GM12891 (cell line): ENCODE measurements at places on chromosomes 7 and 10.

- no peak for DNase-seq
Observed at GRCh38 chr7:7793249-7793648, 74.8 kb upstream of the RPA3 start.

DNA sequence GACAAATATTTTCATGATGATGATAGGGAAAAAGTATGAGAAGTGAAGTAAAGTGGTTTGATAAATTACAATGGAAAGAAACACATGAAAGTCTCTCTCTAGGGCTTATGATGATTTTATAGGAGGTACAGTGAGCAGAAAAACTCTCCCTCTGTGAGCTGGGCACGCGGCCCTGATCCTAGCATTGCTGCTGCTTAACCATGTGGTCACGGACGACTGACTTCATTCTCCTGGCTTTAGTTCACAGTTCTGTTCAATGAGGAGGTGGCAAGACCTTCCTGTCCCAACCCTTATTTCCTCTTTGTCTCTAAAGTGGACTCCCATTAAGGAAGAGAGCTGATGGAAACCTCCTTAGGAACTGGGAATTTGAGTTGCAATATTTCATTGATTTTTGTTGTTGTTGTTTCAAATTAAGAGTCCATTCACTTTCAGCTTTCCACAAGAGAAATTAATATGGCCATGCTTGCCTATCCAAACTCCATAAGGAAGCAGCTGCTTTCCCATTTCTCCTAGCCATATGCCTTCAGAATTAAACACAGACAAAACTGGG, 8.2 kb upstream of the PON3 start:
- DNase-seq, result no peak

DNA sequence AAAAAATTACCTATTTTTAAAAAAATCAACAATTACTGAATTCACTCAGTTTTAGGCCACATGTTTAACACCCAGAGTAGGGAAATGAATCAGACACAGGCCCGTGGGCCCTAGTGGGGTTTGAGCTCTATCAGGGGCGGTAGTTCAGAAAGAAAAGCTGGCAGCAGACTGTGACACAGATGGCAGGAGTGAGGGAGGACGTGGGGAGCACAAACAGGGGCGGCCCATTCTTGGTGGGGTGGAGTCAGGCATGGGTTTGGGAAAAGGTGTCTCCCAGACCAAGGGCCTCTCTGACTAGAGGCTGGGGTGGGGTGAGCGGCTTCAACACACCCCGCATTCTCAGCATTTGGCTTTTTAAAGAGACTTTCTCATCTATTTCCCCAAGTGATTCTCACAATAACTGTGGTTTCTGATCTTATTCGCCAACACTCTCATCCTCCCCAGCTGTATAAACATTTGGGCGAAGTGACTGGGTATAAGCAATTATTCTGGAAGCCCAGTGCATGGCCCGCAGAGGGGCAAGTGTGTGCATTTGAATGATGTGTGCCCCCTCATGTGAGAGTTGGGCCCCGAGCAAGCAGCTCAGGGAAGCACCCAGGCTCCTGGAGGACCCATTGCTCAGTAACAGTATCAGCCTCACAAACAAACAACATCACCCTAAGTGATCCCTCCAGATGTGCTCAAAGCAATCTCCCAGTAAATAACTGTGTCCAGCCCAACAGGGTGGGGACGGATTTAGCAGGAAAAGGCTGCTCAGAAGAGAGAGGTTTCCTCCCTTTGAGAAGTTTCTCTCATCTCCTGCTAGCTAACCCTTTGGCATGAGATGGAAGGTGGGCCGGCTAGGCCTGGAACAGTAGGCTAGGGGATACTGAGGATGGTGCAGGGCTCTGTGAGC, 437.6 kb upstream of the ZMIZ1 start:
- no peak for DNase-seq

GRCh38 chr10:1149793-1150637, 93.8 kb downstream of the WDR37 start:
- no peak for DNase-seq

DNA sequence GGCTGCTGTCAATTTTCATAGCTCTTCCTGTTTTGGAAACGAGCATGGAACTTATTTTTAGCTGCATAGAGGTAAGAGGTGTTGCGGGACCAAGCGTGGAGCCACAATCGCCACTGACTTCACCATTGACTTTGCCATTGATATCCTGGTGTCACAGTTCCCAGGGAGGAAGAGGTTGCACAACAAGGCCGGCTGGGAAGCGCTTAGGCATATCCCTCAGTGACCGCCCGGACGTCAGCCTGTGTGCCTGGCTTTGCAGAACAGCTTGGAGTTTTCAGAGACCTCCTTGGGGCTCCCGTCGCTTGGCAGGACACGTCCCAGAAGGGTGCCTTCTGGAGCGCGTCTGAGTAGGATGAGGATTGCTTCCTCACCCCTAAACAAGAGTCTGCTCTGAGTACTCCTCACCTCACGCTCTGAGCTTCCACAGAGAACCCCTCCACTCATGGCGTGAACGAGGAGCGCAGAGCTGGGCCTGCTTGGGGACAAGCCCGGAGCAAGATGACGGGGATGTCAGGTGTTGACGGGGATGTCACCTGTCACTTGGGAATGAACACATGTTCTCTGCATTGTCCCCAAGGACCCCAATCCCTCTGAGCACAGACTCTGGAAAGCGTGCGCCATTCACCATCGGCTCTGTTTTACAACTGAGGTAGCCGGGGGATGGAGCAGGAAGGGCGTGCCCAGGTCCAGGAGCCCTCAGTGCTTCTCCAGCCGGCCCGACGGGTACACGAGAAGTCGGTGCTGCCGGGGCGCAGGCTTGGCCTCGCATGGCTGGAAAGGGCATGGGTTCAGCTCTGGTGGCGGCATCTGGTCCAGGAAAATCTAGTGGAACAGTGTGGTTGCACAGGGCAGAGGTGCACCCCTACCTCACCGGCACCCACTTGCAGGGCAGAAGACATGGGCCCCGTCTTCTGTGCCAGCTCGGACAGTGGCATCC, 192.3 kb upstream of the SHH start:
- DNase-seq, result no peak

DNA sequence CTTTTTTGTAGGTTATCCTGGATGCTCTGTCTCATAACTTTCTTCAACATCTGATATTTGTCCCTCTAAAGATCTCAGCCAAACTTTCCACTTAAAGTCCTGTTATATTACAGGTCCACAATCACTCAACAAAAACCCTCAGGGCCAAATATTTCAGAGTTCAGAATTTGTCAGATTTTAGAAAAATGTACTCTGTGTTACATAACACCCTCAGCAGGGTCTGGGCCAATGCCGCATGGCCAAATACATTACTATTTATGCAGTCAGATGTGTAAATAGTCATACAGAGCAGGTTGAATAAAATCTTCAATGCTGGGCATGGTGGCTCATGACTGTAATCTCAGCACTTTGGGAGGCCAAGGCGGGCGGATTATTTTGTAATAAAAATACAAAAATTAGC, 11.5 kb downstream of the RAB19 start:
- DNase-seq, result no peak

- DNase-seq, result no peak
Observed at GRCh38 chr10:95242581-95243317, 48.1 kb downstream of the PDLIM1 start.

GRCh38 chr7:149238051-149238450, 1.4 kb upstream of the ZNF212 start:
- no peak for DNase-seq

DNA sequence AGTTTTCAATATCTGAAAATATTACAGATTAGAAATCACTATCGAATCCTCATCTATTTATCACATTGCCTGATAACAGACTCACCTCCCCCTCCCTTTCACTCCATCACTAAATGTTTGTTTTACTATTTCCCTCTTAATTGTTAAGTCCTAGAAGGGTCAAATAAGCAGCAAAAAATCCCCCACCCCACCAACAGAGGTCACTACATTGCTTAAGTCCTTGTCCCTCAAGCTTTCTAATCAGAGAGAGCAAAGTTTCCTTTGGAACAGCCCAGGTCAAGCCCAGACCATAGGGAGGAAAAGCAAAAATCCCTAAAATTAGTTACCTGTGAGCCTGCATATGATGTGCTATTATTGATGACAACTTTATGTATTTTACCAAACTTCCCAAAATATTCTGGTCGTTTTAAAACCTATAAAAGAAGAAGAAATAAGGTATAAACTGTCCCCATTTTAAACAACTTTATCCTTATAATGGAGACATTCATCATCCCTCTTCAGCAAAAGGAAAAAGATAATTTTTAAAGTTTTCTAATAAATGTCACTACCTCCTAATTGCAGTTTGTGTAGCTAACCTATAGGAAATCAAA, 95.0 kb downstream of the CNOT4 start:
- DNase-seq, result no peak

GRCh38 chr10:6033954-6034353, 28.2 kb downstream of the IL2RA start:
- no peak for DNase-seq

DNA sequence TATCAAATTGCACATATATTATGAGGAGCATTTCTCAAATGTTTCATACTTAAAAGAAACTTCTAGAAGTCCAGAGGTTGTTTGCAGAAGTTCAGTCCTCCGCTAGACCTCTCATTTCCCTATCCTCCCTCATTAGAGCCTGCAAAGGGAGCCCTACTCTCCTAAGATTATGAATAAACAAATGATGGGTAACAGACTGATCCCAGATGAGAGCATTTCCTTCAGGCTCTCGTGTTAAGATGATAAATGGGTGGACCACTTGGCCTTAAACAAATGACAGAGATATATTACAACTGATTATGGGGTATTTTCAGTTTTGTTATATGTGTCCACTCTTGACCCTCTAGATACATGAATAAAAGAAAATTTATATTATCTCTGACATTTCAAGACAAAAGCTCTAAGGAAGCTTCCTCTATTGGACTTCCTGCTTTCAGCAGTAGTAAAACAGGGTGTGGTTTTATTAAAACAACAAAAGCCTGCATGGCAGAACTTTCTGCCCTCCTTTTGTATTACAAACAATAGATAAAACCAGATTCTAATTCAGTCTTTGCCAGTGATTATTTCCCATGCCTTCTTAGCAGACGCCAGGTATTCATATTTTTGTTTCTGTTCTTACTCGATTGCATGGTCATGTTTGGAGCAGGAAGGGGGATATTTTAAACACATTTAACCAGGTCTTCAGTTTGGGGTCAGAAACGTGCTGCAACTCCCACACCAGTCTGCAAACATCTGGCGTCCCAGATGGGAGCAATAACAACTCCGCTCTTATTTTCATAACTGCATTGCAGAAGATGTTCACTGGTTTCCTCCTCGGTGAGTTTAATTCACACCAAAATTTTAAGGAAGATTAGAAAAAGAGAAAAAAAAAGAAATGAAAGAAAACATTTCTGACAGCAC, 52.4 kb upstream of the FAM204A start:
- DNase-seq, result no peak

DNA sequence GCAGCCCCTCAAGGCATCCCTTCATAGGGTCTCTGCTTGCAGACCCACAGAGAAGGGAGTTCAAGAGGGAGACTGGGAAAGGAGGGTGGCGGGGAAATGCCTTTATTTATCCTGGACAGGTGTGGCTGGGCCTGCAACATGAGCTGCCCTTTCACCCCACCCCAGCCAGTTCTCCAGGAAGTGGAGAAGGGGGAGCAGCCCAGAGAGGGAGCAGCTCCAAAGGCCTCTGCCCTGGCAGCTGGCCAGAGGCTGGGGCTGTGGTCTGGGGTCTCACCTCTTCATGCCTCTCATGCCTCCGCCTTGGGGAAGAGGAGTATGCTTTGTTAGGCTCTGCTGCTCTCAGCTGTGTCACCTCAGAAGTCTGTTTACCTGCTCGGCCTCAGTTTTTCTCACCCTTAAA, 3.1 kb downstream of the LDB3 start:
- DNase-seq, result no peak

DNA sequence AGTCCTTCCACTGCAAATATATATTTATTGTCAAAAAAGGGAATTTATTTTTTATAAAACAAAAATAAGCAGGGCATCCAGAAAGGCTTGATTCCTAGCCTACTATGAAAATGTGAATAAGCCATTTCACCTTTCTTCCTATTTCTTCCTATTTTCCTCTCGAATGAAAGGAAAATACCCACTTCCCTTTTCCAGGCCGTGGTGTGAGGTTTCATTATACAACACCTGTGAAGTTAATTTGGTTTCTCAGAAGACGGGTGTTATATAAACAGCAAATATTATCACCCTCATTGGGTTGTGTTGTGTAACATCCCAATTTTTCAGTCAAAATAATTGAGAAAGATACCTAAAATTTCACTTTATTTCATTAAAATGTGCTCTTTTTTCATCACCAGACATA, 214.3 kb downstream of the DGKB start:
- no peak for DNase-seq

- DNase-seq, result no peak
Observed at GRCh38 chr10:60967260-60967659, 23.3 kb upstream of the RHOBTB1 start.

DNA sequence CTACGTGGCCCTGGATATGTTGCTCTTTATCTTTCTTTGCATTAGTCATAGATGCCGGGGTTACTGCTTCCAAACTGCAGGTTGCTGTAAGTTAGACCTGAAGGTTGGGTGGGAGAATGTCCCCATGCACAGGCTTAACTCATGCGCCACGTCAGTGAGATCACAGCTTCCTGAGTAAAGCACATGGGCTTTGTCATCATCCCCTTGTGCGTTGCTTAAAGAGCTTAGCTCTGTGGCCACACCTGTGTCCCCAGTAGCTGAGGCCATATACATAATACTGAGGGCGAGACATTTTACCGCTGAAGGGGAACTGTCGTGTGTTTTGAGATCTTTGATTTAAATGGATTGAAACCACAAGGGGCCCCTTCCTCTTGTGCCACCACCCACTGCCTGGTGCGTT, 45.8 kb upstream of the BTBD16 start:
- DNase-seq, result no peak

- no peak for DNase-seq
Observed at GRCh38 chr10:63698787-63699150, 177.6 kb downstream of the REEP3 start.

- no peak for DNase-seq
Observed at GRCh38 chr7:147406521-147407135, 1183.9 kb upstream of the C7orf33 start.

DNA sequence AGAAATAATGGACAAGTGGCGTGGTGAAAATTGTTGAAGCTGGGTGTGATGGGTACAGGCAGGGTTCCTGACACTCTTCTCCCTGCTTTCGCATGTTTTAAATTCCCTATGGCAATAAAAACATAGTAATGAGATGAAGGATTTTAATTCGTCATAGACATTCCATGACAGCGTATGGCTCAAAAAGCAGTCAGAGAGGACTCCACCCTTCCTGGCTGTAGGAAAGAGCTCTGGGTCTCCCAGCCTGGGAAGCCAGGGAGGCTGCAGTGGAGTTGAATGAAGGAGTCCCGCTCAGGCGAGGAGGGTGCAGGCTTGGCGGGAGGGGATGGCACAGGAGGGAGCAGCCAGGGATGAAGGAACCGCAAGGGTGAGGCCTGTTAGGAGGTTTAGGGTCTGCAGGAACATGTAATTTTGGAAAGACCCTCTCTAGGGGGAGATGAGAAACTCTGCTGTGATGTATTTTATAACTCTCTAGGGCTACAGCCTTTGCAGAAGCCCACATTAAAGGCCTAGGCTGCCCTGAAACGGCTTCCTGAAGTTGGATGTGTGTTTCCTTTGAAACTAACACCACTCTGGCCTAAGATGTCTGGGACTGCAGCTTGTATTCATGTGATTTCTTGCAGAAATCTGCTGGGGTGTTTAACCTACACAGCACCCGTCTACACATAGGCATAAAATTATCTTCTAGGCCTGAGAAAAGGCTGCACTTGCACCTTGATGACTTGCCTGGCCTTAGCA, 7.6 kb upstream of the LARP4B start:
- DNase-seq, result no peak
